ENCODE measurements at places on chromosomes 16 and 17.

DNA sequence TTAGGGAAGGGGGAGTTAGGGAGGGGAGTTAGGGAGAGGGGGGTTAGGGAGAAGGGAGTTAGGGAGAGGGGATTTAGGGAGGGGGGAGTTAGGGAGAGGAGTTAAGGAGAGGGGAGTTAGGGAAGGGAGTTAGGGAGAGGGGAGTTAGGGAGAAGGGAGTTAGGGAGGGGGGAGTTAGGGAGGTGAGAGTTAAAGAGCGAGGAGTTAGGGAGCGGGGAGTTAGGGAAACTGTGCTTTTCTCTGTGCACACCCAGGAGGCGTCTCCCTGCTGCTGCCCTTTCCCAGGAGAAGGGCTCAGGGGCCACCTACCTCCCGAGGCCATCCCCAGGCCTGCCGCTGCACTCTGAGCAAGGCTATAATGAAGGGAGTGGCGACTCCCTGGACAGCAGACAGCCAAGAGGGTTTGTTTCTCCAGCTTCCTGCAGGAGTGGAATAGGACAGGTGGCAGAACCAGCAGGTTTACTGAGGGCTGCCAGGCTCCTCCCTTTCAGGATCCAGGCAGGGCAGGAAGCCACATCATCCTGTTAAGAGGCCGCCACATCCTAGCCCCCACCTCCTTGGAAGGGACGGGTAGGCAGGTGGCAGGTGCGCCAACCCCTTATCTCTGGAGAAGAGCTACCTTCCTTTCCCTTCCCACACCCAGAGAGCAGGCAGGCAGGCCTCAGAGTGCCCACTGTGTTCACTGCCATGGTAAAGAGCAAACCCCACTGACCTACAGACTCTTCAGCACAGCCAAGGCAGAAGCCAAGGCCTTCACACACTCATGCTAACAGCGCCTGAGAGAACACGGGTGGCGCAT is 4.3 kb downstream of the CANT1 start:
- no peak for DNase-seq

- peak; percentile 45 for DNase-seq
Measured at GRCh38 chr17:40026816-40027613, 11.8 kb downstream of the CSF3 start.

- no peak for DNase-seq
Measured at GRCh38 chr16:83238949-83239691, 568.7 kb upstream of the HSBP1 start.

DNA sequence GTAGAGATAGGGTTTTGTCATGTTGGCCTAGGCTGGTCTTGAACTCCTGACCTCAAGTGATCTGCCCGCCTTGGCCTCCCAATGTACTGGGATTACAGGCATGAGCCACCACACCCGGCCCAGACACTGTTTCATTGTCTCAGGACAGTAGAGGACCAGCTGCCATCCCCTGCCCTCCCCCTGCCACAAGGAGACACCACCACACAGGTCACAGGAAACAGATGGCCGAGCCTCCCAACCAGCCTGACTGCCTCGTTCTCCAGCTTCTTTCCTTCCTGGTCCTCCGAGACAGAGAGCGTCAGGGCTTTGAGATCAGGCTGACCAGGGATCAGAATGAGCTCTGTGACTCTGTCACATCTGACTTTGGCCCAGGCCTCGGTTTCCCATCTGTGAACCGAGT is 20.8 kb upstream of the RNPS1 start:
- DNase-seq = no peak

DNA sequence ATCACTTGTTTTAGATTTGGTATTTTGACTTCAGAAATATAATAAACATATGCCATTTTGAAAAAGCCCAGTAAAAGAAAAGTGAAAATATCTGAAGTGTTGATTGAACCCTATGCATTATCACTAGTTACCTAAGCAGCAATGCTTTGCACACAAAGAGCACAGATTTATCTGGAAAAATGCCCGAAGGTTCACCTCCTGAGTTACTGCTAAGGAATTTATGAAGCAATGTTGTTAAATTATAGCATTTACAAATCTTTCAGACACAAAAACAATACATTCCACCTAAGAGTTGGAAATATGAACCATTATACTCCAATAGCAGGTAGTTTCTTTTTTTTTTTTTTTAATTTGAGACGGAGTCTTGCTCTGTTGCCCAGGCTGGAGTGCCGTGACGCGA is 38.9 kb upstream of the GHDC start:
- no peak for DNase-seq

Data from stimulated activated CD4-positive, alpha-beta T cell treated with anti-CD3 and anti-CD28 coated beads, TNF-alpha, amount 100 ng/mL, for 1 hour (primary cell).